ENCODE measurements at places on chromosomes 6 and 20.

GRCh38 chr6:131009790-131010189 lies 53.3 kb downstream of the EPB41L2 start:
- DNase-seq, result no peak

GRCh38 chr6:102204351-102204750 lies 810.8 kb downstream of the GRIK2 start:
- DNase-seq, result no peak

DNA sequence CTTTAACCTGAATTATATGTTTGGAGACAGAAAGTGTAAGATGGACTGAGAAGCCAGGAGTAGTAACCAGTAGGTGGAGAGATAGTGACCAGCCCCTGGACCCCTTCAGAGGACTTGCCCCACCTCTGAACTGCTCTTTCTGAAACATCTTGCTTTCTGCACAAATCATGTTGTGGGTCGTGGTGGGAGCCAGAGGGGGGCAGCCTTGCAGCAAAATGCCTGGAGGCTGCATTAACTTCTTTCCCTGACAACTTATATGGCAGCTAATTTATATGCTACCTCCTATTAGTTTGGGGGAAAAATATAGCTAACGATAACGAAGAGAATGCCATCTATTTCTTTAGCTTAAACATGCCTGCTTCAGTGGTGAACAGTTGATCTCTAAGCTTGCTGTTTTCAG lies 859.8 kb downstream of the MAFB start:
- no peak for DNase-seq

- DNase-seq, result no peak
Observed at GRCh38 chr6:95581073-95581472, 3.7 kb downstream of the MANEA start.

- DNase-seq, result no peak
Observed at GRCh38 chr6:55260181-55260580, 67.1 kb upstream of the GFRAL start.

DNA sequence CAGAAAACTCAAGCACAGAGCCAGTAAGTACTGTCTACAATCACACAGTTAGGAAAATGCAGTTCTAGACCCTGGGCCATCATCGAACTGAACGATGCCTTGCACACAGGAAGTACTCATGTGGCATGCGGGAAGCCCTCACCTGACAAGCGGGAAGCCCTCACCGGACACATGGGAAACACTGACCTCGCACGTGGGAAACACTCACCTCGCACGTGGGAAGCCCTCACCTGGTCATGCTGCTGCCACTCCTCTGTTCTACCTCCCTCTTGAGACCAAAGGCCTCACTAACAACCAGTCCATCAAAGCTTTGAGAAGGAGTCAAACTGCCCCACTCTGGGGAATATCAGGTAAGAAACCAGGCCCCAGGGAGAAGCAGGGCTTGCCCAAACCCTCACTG lies 105.6 kb upstream of the PTPRT start:
- no peak for DNase-seq

- DNase-seq, result no peak
Observed at GRCh38 chr6:140236732-140237131, 862.3 kb upstream of the CITED2 start.

DNA sequence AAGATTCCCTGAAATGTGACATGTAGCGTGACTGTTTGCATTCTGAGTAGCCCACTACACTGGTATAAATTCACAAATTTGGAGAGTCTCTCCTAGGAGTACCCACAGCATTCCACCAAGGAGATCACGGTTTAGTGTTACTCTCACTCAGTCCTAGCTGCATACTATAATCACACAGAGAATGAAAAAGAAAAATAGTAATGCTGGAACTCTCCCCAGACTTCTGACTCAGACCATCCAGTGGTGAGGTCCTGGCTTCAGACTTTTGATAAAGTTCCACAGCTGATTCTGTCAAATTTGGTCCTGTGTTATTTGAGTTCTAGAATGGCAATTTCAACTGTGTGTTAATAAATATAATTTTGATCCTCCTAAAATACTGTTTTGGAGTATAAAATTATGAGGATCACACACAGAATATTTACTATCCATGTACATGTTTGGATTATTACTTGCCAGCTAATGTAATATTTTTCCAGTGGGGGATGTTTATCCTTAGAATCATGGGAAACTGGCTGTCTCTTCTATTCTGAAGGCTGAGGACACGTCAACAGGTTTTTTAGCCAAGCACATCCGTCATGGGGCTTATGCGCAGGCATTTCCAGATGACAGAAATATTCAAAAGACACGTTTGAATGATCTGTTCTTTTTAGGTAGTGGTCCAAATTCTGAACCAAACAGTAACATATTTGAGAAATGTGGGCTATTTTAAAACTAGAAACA lies 5.1 kb upstream of the KIAA0408 start:
- no peak for DNase-seq

- DNase-seq, result no peak
Observed at GRCh38 chr6:32886681-32887383, 32.8 kb downstream of the PSMB9 start.

GRCh38 chr20:50565871-50566270 lies 55.7 kb downstream of the PTPN1 start:
- no peak for DNase-seq

DNA sequence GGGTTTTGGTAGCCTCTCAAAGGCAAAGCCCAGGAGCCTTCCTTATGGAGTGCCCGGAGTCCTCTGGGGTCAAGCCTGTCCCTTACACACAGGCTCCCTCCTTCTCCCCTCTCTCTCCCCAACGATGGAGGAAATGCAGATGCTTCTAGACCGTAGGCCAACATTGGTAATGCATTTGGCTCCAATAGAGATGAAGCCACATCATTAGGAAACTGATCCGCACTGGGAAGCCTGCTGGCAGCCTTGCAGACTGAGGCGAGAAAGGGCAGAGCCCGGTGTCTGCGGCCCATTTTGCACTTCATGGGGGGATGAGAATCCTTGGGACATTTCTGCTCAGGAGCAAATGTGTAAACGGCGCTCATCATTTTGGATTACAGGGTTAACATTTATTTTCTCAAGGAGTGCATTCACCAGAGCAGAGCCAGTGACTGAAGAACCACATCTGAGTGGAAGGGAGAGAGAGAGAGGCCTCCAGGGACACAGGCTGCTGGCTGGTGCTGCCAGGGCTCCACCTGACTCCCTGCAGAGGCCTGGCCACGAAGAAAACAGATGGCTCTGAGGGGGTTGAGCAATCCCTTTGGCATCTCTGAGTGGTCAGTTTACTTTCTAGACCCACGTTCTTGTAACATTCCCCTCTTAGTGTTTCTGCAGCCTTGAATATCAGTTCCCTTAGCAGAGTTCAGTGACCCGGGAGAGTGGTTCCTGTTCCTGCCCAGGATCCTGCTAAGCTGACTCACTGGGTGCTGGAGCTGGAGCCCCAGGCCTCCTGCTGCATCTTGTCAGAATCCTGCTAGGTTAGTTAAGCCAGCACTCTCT lies 4.4 kb upstream of the CST3 start:
- no peak for DNase-seq

DNA sequence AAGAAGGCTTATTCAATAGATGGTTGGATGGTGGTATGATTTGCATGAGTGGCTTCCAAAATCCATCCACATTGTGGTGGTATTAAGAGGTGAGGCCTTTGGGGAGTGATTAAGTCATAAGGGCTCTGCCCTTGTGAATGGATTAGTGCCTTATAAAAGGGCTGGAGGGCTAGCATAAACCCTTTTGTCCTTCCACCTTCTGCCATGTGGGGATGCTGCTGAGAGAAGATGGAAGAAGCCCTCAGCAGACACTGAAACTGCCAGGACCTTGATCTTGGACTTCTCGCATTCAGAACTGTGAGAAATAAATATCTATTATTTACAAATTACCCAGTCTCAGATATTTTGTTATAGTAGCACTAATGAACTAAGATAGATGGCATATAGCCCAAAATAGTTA lies 27.8 kb upstream of the SRPK1 start:
- DNase-seq, result no peak

DNA sequence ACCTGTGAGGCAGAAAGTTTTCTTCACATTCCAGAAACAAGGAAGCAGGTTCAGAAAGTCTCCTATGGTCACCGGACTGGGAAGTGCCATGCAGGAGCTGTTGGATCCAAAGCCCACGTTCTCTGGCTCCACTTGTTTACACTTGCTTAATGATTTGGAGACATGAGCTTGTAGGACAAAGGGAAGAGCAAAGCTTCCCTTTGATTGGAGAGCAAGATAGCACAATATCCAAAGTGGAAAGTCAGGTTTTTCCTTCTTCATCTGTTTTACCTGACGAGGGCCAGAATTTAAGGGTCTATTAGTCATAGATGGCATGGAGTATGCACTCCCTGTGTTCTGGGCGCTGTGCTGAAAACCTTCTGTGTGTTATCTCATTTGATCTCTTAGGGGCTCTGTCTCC lies 81.2 kb downstream of the PDE7B start:
- DNase-seq, result no peak

DNA sequence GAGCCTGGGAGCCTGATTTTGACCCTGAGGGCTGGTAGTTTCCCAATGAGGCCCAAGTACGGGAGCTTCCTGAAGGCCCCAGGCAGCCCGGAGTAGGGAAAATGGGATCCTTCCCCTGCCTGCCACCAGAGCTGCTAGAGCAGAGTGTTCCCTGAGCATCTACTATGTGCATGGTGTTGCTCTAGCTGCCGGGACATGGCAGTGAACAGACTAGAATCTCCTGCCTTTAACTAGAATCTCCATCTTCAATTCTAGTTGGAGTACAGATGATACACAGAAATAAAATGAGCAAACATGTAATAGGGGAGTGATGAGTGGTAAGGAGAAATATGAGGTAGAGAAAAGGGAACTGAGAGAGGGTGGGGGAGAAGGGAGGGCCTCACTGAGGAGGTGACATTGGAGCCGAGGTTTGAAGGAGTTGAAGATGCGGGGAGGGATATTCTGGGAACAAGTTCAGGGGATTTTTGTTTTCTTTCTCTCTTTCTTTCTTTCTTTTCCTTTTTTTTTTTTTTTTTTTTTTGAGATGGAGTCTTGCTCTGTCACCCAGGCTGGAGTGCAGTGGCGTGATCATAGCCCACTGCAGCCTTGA lies 18.5 kb downstream of the VSTM2L start:
- no peak for DNase-seq

DNA sequence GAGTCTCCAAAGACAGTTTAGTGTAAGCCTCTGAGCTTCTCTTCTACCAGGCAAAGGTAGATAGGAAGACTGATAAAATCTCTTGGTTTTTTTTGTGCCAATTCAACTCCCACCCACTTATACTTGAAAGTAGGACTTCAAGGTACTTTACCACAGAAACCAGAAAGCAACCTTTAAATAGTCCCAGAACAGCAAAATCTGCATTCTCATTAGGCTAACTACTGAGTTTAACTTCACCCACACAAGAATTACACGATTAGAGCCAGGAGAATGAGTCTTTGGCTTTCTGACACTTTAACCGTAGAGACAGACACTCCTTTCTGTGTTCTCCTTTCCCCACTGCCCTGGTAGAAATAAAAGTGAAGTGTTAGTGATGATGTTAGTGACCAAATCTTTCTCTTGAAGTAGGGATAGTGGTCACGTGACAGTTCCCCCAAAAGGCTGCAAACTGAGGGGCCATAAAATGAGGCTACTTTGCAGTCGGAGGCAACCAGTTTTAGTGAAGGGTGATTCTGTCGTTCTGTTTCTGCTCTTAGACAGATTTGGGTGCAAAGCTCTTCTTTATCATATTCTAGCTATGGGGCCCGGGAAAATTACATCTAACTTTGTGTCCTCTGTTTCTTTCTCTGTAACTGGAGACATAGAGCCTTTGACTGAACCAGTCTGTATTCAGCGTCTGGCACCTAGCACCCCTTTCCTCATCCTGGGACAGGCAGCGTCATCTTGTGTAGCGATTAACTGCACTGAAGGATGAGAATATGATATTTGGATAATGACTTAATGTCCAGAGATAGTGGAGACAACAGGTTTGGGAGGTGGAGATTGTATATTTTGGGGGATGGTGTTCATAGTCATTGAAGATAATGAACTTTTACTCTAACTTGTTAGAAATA lies 206.4 kb upstream of the CITED2 start:
- DNase-seq, result no peak

DNA sequence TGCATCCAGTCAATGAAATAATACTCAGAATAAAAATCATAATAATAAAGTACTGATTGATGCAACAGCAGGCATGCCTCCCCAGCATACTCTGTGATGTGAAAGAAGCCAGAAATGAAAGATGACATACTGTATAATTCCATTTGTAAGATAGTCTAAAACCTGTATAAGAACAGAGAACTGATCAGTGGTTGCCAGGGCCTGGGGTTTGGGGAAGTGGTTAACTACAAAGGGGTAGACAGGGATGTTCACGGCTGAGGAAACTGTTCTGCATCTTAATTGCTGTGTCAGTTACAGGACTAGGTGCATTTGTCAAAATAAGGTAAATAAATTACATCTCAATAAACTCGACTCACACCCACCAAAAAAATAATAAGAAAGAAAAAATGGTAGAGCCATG lies 81.3 kb upstream of the BMP2 start:
- DNase-seq, result no peak

DNA sequence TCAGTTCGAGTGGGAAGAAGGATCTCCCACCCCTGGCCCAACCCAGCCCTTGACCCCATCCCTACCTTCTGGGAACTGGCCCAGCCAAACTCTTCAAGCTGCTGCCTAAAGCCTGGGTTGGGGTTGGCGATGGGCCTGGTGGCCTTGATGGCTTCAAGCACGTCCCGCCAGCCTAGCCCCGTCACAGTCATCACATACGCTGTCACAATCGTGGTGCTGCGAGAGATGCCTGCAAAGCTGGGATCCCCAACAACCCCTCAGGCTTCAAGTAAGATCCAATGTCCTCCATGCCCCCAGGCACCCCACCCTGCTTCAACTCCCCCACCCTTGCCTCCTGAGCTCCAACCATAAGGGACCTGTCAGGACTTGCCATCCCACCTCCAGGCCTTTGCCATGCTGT lies 7.8 kb downstream of the DUSP15 start:
- no peak for DNase-seq
